CD4-positive, alpha-beta T cell treated with Interleukin-4 for 1 hour (primary cell): ENCODE measurements at places on chromosomes 12 and 14.
A peak's percentile ranks its signal among the peaks of the same experiment; 100 is the strongest.

- DNase-seq, result no peak
These were observed 32.2 kb upstream of the PTPRQ start for GRCh38 chr12:80411787-80412186.

DNA sequence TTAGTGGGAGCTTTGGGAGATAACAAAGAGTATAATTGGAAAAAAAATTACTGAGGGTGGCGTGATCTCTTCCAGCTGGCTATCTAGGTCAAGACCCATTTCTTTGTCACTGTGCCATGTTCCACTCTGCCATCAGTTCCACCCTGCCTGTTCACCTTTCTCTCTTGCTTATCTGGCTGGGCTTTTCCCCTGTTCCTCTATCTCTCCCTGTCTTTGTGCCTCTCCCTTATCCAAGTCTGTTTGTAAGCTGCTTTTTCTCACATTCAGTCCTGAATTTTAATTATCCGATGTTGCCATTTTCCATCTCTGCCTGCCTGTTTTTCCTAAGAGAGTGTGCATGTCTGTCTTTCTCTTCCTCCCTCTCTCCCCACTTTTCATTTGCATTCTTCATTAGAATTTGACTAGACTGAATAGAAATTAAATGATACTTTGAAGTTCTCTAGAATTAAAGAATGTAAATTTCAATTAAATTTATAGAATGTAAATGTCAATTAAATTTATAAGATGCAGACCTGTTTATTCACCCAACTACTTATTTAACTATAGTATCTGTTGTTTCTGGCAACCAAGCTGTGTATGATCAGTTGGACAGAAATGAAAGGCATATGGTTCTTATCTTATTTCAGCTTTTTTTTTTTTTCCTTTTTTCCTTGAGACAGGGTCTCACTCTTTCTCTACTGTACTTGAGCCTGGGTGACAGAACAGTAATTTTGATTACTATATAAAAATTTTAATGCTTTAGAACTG lies 40.9 kb upstream of the A2ML1 start:
- DNase-seq, result no peak

- no peak for DNase-seq
These were observed 8.0 kb upstream of the POP5 start for GRCh38 chr12:120588948-120589930.

DNA sequence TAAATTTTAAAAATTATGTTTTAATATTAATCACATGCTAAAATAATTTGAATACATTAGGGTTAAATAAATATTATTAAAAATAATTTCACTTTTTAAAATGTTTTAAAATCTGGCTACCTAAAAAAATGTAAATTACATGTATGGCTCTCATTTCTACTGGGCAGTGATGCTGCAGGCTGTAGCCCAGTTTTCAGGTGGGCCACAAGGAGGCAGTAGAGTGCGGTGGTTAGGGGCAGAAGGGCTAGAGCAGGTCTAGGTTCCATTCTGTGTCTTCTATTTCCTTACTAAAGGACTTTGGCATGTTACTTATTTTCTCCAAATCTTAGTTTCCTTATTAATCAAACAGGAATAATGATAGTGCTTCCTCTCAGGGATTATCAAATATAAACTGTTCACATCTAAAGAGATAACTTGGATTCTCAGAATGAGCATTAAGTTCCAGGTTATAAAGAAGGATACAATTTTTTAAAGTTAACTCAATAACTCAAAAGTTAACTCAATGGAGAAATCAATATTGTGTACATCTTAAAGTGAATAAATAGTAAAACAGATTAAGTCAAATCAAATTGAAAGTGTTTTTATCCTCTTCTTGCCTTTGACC lies 54.9 kb upstream of the OVCH1 start:
- peak; percentile 48 for DNase-seq

GRCh38 chr14:68820999-68821683 lies 28.3 kb upstream of the ZFP36L1 start:
- DNase-seq, result no peak

- no peak for DNase-seq
These were observed 67.9 kb downstream of the TSPAN9 start for GRCh38 chr12:3145033-3145432.

GRCh38 chr14:33914676-33915516 lies 36.0 kb downstream of the EGLN3 start:
- no peak for DNase-seq

DNA sequence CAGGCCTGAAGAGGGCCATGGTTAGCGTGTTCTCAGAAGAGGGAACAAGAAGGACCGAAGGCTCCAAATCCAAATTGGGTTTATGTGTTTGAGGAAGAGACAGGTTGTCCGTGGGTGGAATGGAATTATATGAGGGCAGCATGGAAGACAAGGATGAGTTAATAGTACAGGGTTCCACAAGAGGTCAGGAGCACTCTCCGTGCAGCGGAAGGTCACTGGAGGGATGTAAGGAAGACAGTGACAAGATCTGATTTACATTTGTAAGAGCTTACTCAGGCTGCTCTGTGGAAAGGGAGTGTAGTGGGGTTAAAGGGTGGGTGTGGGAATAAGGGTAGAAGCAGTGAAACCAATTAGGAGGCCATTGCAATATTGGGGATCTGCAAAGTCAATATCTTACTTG lies 97.0 kb downstream of the TPH2 start:
- DNase-seq, result no peak

DNA sequence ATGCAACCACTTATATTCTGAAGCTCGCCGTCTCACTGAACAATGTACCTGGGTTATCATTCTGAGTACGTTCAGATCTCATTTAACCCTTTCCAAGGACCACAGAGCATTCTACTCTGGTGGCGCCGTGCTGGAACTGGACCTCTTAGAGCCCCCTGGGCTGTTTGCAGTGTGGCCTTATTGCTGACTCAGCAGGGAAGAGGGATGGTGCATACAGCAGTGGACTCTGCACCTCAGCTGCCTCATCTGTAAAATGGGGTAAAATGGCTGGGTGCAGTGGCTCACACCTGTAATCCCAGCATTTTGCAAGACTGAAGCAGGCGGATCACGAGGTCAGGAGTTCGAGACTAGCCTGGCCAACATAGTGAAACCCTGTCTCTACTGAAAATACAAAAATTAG lies 2.9 kb downstream of the ALDH2 start:
- DNase-seq, result no peak

DNA sequence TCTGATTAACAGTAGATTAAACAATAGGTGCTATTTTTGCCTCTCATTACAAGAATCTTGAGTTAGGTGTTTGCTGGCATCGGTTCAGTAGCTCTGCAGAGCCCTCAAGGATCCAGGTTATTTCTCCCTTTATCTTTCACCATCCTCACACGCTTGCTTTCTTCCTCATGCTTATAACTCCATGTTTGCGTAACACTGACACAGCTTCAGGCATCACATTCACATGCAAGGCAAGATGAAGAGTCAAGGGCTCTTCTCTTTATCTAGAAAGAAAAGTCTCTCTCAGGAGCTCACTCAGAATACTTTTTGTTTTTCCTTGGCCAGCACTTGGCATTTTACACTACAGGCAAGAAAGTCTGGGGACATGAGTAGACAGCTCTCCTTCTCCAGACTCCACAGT lies 24.2 kb upstream of the PTHLH start:
- DNase-seq, result no peak

- DNase-seq, result no peak
These were observed 32.7 kb upstream of the RIMBP2 start for GRCh38 chr12:130748786-130749185.

DNA sequence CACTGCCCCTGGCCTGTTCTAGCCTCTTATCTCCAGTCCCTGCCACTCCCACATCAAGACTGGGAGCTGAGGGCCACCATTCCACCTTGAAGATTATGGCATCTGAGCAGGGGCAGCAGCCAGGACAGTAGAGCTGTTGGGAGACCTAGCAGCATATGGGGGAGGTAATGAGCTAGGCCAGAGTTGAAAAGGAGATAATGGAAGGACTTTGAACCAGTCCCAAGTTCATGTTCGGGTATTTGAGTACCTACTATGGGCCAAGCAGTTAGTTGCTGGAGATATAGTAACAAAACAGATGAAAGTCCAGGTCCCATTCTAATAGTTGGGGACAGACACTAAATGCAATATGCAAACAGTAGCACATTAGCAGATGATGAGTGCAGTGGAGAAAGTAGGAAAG lies 151.5 kb downstream of the PLXNC1 start:
- no peak for DNase-seq

DNA sequence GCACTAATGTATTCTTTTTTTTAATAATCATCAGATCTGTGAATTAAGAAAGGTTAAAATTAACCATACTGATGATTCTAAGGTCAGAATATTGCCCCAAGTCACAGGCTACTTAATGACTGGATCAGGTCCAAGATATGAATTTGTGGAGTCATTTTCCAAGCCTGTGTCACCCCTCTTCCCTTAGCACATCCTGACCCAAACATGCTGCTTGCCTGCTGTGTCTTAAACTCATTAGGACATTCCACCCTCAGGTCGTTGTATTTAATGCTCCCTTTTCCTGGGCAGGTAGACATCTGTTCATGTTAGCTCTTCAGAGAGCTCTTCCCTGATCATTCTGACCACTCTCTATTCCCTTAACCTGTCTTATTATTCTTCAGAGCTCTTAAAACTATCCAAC lies 463.5 kb upstream of the PDE3A start:
- no peak for DNase-seq

GRCh38 chr14:34472706-34473279 lies 10.8 kb upstream of the SPTSSA start:
- no peak for DNase-seq

GRCh38 chr12:103748002-103748401 lies 93.0 kb downstream of the NT5DC3 start:
- no peak for DNase-seq

- no peak for DNase-seq
These were observed 245.8 kb upstream of the NAV3 start for GRCh38 chr12:77584860-77585259.

- DNase-seq, result peak; percentile 19
These were observed 194.4 kb upstream of the CRY1 start for GRCh38 chr12:107287436-107288413.

DNA sequence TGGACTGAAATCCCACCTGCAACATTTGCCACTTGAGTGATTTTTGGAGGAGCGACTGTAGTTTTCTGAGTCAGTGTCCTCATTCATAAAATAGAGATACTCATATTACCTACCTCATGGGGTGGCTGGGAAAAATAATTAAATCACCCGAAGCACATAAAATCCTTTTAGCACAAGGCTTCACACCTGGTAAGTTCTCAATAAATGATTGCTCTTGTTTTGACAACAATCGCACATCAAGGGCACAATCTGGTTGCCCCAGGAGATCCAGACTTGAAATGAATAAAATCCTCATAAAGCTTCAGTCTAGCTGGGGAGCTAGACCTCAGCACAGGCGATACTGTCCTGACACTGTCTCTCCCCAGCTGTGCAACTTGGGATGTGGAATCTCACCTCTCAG lies 76.0 kb upstream of the CCDC60 start:
- DNase-seq, result no peak

- no peak for DNase-seq
These were observed 133.1 kb upstream of the NUDT4 start for GRCh38 chr12:93244514-93245077.

GRCh38 chr12:31742891-31743290 lies 14.1 kb upstream of the AMN1 start:
- no peak for DNase-seq
